ENCODE measurements at places on chromosomes 7 and 10.

DNA sequence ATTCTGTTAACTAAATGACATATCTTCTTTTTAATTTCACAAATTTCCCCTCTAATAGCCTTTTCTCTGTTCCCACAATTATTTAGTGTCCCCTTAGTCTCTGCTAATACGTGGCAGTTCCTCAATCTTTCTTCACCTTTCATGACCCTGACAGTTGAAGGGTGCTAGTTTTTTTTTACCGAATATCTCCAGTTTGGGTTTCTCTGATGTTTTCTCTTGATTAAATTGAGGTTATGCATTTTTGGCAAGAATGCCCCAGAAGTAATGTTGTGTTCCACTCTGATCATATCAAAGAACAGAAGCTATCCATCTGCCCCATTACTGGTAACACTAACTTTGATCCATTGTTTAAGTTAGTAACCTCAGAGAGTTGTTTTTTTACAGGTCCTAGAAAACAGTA, 133.6 kb upstream of the ASAH2 start:
- no peak for DNase-seq

DNA sequence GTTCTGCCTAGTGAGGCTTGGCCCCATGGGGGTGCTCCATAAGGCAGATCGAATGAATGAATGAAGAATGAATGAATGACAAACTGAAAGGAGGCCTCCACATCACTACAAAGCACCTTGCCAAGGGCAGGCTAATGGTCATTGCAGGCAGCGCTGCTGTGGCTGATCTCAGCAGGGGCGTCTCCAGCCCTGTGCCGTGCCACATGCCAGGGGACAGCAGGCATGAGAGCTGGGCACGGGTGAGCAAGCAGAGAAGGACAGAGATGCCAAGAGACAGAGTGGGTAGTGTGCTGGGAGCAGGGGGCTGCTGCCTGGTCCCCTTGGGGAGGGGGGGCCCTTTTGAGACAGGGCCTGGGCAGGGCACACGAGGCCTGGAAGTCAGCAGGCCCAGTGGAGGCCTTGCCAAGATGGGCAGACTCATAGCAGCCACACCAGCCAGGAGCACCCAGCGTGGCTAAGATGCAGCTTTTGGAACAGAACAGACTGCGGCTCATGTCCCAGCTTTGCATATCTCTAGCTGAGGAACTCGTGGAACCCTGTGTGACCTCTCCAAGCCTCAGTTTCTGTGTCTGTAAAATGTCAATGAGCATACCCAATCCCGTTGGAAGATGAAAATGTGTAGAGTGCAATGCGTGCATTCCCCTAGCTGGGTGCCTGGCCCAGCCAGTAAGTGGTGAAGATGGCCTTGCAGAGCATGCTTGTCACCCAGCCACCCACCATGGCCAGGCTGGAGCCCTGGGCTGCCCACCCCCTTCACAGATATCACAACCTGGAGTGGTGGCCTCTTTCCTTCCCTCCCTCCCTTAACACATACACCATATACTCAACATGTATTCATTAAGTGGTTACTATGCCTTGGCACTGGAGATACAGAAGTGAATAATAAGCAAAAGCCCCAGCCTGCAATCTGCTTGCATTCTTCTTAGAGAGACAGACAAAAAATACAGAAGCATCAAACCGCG, 61.1 kb upstream of the LRRC18 start:
- DNase-seq = no peak

- DNase-seq = no peak
Observed at GRCh38 chr7:110001254-110001938, 1089.5 kb upstream of the LRRN3 start.

GRCh38 chr10:122252805-122253204, 18.3 kb upstream of the BTBD16 start:
- no peak for DNase-seq

DNA sequence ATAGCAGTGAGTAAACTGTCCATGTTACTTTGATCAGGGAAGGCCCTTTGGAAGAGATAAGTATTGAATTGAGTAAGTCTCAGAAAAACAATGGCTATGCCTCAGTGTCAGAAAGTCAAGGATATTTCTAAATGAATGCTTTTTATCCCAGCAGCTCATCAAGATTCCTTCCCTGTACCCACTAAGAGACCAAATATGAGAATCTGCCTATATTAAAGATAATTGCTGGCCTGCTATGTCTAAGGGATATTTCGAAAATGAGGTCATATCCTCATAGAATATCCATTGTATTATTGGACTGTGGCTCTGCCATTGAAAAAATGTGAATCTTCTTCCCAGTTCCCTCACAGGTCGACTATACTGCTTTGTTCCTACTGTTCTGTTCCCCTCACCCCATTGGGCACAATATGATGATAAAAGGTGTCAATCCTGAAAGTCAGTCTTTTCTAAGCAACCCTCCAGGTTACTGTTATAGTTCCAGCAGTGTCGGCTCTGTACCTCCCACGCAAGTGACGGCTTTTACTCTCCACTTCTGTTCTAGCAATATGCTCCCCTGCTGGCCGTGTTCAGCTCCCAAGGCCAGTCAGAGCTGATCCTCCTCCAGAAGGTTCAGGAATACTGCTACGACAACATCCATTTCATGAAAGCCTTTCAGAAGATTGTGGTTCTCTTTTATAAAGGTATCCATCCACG, 51.7 kb downstream of the BZW2 start:
- no peak for DNase-seq

GRCh38 chr10:86100581-86101061, 266.0 kb downstream of the GRID1 start:
- no peak for DNase-seq

GRCh38 chr10:33609546-33609945, 275.1 kb upstream of the NRP1 start:
- DNase-seq = no peak

- DNase-seq = no peak
Observed at GRCh38 chr10:8034466-8035005, 20.0 kb upstream of the GATA3 start.

DNA sequence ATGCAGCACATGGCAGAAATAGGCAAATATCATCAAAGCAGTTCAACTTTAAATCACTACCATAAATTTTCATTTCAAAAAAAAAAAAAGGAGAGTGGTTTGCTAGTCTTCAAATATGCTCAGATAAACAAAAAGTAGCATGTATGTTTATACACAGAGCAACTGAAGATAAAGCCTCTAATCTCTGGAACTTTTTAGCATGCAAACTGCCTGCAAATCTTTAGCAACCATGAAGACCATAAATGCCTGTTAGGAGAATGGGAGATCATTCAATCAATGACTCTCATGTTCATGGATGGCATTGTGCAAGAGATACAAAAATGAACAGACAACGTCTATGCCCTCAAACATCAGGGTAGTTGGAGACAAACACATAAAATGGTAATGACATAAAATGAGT, 57.3 kb downstream of the ORC5 start:
- DNase-seq = no peak

DNA sequence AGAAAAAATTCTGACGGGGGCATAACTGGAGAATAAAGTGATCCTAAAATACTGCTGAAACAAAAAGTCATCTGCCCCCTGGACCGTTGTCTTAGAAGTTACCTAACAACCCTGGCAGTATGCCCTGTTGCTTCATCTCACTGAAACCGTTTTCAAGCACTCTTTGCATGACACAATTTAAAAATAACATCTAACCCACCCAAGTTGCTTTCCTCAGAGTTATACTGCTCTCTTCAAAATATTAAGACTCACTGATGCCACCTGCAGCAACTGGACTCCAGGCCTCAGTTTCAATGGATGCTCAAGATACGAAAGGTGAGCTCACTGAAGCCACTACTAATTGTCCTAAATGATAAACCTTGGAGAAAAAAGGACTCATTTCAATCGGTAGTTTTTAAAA, 57.4 kb downstream of the CDK6 start:
- no peak for DNase-seq

DNA sequence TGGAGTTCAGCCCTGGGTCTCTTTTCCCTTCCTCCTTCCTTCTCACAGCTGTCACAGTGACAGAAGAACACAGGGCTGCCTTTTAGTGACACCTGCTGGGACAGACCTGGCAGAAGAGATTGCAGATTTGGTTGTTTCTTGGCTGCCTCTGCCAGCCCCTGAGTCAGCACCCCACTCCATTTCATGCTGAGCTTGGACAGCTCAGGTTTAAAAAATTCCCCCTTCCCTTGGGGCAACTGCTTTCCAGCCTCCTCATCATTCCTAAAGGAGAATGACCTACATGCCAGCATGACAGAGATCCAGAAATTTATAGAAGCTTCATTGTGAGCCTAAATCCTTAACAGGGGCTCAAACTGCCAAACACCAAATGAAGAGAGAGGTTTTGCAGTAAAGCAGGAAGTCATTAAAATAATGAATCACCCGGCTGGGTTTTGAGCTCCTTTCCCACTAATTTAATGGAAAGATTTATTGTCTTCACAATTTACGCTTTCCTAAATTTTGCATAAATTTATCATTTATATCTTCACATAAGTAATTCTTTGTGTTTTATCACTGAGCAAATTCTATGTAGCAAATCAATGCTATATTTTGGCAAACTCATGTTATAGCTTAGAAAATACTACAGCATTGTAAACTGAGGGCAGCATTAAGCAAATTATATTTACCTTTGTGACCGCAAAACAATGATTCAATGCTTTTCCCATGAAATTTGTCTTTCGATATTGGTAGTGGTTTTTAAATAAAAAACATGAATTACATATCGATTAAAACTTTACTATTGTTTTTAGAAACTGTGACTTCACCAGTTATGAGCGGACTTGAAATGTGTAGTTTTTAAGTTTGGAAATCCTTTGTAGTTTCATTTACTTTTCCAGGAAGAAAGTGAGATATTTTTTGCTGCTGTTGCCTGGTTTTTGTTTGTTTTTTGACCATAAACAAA, 399.5 kb upstream of the ANKRD30A start:
- DNase-seq = no peak

DNA sequence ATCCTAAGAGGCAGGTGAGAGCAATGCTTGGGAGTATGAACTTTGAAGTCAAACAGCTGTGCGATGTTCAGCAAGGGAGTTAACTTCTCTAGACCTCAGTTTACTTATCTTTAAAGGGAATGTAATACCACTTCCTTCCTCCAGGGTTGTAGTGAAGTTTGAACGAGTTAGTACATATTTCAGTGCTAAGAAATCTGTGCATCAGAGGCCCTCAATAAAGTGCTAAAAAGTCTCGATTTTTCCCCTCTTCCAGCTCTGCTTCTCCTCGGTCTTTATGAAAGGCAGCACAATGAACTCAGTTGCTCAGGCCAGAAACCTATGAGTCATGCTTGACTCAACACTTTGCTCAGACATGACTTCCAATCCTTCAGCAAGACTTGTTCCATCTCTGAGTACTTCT, 418.9 kb downstream of the MDFIC start:
- DNase-seq = no peak

DNA sequence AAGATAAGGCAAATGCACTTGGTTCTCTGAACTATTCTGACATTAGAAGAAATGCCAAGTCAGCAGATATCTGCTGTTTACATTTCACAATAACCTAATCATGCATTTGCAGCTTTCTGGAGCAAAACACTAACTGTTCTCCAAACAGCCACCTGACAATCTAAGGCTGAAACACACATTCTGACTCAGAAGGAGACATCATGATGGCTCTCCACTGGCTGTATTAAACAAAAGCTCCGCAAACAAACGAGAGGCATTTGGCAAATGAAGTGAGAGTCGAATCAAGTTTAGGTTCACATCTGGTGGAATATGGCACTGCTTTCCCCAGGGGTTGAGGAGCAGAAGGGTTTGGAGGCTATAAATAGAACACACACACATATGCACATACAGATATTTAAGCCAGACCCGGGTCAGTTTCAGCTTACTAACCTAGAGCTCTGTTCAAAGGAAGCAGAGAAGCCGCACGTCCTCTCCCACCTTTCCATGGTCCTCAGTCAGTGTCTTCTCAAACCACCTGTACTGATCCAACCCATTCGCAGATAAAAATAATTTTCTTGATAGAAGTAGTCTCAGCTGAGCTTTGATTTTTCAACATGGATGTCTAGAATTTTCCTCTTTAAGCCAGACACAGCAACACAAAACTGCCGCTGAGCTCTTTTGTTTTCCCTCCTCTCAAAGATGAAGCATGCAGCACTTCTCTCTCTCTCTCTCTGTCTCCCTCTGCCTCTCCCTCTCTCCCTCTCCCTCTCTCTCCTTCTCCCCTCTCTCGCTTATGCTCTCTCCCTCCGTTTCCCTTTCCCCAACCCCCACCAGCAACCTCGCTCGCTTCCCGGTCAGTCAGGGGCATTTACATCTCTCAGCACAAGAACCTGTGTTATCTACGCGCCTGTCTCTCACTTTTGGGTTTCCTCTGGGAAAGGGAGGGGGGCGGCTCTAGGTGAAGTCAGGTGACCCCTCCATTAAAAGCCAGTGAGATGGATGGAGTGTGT, 682.8 kb downstream of the MAGI2 start:
- no peak for DNase-seq

GRCh38 chr7:144738708-144739314, 97.0 kb downstream of the TPK1 start:
- no peak for DNase-seq

GRCh38 chr7:35728412-35729060, 33.6 kb upstream of the HERPUD2 start:
- DNase-seq = no peak

GRCh38 chr7:100035876-100036275, 13.7 kb upstream of the ZSCAN21 start:
- no peak for DNase-seq

GRCh38 chr10:71087622-71088021, 124.7 kb upstream of the UNC5B start:
- no peak for DNase-seq

- DNase-seq = no peak
Observed at GRCh38 chr7:43516581-43517342, 66.1 kb upstream of the STK17A start.

DNA sequence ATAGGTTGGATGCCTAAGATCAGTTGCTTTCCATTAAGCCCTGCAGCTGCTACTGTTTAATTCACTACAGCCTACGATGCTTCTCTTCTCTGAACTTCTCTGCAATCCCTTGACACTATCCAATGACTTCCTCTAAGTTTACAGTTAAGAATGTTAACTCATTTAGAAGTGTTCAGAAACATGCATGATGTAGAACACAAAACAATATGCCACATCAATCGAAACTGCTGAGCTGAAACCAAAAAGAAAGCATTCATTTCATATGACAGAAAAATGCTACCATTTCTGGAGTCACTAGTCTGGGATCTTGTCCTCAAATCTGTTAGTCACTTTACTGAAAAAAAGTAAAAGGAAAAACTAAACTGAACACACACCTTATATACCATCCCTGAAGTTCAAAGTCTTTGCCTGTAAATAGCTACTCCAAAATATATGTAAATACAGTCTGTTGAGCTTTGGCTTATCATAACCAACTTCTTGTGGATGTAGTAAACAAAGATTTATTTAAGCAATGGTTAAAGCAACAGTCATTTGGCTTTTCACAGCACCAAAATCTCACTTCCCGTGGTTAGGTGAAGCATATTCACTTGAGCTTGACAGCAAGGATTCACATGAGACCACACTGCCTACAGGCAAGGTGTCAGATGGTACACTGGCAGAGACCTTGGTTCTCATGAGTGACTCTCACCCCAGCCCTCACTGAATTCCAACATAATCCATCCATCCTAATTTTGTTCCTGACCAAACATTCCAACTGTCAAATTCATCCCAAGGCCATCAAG, 187.0 kb downstream of the PPP1R17 start:
- DNase-seq = no peak

GRCh38 chr10:22634093-22634492, 80.3 kb downstream of the PIP4K2A start:
- no peak for DNase-seq

- no peak for DNase-seq
Observed at GRCh38 chr7:90717296-90718060, 121.4 kb downstream of the CDK14 start.

GRCh38 chr7:4774658-4775249, 669 bp upstream of the AP5Z1 start:
- DNase-seq = no peak

GRCh38 chr7:25250386-25250785, 22.1 kb upstream of the NPVF start:
- DNase-seq = no peak

Data from stimulated activated CD4-positive, alpha-beta T cell treated with anti-CD3 and anti-CD28 coated beads, TNF-alpha, amount 100 ng/mL, for 48 hours (primary cell).